Memory B cell (primary cell): ENCODE measurements at places on chromosomes 4 and X.
A peak's percentile ranks its signal among the peaks of the same experiment; 100 is the strongest.

DNA sequence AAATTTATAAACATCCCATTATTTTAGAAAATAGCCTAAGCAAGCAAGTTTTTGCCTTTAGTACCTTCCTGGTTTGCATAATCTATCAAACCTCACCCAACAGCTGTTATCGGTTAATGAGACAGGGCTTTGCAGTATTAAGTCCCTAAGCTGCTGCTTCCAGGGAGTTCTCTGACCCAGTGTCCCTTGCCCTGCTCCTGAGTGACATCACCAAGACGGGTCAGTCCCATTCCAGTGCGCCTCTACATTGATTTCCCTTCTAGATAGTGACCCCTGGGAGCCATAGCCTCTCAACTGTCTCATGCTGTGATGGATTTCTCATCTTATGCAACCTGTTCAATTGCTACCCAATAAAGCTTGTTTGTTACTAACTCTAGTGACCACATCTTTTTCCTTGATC lies 410.4 kb downstream of the SPOCK3 start:
- DNase-seq, result no peak

GRCh38 chrX:3094261-3094660 lies 53.0 kb downstream of the ARSF start:
- no peak for DNase-seq

DNA sequence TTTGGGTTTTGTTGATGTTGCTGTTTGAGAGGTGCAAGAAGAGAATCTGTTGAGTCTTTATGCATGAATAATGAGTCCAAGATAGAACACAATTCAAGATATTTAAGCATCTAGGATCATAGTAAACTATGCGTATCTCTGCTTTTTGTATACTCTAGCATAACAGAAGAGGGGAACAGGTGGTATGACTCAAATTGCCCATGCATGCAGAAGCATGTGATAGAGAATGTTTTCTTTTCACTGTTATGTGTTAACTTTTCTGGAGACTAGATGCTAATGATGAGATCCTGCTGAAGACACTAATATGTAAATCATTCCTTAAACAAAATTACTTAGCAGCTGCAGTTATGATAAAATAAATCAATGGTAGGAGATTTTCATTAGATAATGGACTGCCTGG lies 165.3 kb upstream of the FTHL17 start:
- DNase-seq, result no peak

DNA sequence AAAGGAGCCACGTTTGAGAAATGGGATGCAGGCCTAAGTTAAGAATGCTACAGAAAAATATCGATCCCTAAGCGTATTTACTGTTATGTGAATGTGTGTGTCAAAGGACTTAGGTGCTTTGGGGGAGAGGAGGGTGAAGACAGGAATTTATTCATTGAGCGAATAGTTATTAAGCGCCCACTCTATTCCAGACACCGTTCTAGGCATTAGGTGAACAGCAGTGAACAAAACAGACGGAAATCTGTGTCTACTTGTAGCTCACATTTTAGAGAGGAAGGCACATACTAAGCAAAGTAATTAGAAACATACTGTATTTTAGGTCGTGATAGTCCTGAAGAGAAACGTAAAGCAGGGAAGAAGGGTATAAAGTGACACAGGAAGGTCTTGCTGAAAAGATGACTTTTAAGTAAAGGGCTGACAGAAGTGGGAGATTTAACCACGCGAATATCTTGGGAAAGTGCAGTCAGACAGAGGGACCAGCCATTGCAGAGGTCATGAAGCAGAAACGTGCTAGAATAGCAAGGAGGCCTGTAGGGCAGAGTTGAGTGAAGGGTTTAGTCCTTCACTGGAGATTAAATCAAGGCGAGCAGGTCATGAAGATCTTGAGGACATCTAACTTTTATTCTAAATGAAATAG lies 541 bp downstream of the AIMP1 start:
- peak; percentile 7 for DNase-seq

DNA sequence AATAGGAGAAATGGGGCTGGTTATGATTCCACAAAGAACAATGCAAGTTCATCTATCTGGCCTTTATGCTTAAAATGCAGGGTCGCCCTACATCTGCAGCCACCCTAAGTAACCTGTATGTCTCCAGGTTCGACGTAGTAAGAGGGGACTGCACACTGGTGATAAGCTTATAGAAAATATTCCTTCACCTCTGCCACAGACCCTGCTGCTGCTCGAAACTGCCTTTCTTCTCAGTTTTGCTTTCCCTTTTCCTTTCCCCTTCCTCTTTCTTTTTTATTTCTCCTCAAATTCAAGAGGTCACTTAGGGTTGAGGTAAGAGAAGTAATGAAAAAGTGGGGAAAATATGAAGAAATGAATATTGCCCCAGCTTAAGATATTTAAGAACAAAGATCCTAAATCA lies 123.5 kb downstream of the DCHS2 start:
- no peak for DNase-seq

DNA sequence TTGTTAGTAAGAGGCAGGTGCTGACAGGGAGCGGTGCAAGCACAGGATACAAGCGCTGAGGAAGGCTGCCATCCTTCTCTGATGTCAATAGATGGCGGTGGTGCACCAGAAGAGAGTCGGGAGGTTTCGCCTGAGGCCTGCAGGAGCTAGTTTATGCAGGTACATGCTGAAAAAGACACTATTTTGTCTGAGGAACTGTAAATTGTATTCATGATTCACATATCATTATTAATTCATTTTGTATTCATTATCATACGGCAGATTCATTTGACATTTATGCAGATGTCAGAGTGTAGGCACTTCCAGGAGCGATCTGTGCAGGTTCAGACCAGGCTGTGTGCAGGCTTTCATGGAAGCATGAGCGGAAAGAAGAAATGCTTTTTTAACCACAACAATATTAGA lies 824.0 kb downstream of the STIM2 start:
- no peak for DNase-seq

DNA sequence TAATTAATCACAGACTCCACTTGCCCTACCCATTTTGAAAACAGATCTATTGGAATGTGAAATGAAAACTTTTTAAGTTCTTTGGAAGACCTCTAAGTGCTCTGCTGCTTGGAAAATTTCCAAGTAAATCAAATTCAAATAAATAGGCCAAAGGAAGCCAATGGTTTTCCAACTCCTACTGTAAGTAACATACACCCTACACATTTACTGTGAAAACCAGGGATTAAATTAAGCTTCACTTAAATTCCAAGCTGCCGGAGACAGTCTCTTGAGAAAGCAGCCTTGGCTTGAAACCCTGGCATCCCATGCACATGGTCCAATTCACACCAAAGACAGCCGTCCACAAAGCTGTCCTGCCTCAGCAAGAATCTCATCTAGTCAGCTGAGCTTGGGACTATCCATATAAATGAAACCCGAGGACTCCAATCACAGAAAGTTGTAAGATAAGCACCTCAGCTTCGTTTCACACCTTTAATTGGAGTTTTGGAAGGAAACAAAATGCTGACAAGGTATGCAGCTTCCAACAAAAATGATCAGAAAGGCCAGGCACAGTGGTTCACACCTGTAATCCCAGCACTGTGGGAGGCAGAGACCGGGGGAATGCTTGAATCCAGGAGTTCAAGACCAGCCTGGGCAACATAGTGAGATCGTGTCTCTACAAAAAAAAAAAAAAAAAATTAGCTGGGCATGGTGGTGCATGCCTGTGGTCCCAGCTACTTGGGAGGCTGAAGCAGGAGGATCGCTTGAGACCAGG lies 88.6 kb downstream of the APBB2 start:
- DNase-seq, result no peak

GRCh38 chr4:57162499-57163019 lies 52.4 kb upstream of the IGFBP7 start:
- no peak for DNase-seq

- DNase-seq, result no peak
Measured at GRCh38 chr4:70603856-70604255, 11.8 kb downstream of the AMBN start.
